ENCODE measurements at places on chromosomes 11 and 22. TPM values are rescaled to one million over a fixed set of nuclear protein-coding genes. Genes with fewer than 3 reads are reported as not detected.

DNA sequence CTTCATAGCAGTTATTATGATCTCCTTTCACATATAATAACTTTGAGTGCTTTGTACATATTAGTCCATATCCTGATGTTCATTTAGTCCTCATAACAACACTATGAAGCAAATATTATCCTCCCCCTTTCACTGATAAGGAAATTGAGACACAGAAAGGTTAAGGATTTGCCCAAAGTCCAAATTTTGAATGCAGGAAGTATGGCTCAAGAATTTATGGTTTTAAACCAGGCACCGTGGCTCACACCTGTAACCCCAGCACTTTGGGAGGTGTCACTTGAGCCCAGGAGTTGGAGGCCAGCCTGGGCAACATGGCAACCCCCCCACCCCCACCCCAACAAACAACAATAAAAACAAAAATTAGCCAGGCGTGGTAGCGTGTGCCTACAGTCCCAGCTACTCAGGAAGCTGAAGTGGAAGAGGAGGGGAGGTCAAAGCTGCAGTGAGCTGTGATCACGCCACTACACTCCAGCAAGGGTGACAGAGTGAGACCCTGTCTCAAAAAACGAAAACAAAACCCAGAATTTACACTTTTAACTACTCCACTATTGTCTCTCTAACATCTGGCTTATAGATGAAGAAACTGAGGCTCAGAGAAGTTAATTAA lies 8.6 kb downstream of the CCDC34 start:
- H3K36me3 ChIP-seq: no peaks in the 10 kb centered on the region
- no peaks in the 10 kb centered on the region for H3K27me3 ChIP-seq
- no peaks in the 10 kb centered on the region for H3K4me1 ChIP-seq

DNA sequence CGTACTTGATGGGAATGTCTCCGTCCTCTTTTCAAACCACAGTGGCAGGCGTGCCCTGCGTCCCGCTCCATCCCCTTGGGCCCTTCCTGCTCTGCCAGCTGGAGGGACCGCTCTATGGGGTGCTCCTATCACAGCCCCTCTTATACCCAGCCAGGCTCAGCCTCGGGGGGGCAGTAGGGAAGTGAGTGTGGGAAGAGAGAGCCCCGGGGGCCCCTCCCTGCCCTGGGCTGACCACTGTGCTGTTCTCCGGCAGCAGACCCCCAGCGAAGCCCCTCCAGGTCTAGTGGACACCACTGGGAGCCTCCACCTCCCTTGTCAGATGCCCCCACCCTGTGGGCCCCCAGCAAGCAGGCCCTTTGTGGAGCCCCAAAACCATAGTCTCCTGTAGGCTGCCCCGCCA lies 572.5 kb downstream of the BRD1 start:
- H3K4me3 ChIP-seq: no peak overlapping the region
- no peaks in the 10 kb centered on the region for H3K36me3 ChIP-seq
- no peaks in the 10 kb centered on the region for H3K27me3 ChIP-seq
- no peak overlapping the region for H3K27ac ChIP-seq
- no peak for DNase-seq

DNA sequence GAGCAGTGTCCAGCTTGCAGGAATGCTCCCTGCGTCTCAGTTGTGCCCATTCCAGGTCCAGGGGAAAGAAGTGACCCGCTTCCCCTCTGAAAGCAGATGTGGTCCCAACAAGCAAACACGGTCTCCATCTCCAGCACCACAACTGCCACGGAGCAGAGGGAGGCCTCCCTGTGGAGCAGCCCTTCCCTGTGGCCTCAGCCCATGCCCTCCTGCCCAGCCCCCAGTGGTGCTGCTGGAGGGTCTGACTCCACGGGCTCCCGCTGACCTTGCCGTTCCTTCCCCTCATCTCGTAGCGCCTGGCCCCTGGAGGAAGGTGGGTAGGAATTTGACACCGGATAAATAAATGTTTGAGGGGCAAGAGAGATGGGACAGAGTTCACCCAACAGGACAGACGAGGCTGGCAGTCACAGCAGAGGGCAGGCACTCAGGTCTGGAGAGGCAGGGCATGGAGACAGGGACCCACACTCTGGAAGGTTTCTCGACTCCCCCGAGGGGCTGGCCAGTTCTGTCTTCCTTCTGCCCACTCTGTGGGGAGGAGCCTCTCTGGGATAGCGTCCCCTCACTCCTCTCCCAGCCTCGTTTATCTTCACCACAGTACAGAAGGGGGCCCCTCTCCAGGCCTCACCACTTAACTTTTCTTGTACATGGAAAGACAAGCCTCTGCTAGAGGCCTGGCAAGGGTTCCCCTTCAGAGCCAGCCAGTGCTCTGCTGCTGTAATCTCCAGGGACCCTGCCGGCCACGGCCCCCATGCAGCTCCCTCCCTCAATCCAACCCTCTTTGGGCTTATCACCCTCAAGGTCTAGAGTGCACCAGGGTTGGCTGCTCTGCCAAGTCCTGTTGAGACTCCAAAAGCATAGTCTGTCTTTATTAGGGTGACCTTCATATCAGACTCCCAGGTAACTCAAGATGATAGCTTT lies 7.5 kb upstream of the ST3GAL4 start:
- H3K36me3 ChIP-seq: peaks cover 5% of the 10 kb centered on the region
- no peak for DNase-seq
- H3K27ac ChIP-seq: peak overlapping the region; percentile 28
- peaks cover 23% of the 10 kb centered on the region for H3K4me1 ChIP-seq

DNA sequence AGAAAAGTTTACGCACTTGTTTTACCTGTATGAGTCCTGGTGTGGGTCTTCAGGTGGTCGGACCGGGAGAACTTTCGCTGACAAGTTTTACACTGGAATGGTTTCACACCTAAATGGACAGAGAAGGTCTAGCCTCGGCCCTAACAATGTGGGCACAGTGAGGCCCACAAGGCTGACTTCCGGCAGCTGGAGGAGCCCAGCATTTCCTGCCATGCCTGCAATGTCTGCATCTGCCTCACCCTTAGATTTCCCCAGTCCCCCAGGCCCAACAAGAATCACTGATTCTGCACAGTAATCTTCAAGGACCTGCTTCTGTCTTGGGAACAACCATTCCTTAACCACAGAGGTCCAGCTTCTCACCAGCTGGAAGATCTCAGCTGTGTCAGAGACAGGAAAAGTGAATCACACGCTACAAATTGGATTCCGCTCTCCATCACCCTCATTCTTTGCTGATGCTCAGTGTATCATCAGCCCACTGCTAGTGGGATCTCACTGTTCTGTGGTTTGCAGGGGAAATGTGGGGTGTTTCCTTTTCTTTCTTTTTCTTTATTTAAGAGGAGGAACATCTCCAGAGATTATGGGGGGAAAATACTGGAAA lies 43.3 kb downstream of the WT1 start:
- no peaks in the 10 kb centered on the region for H3K27me3 ChIP-seq
- no peaks in the 10 kb centered on the region for H3K36me3 ChIP-seq
- no peak overlapping the region for H3K4me3 ChIP-seq
- no peaks in the 10 kb centered on the region for H3K4me1 ChIP-seq
- peak; percentile 86 for DNase-seq
- H3K27ac ChIP-seq: no peak overlapping the region

DNA sequence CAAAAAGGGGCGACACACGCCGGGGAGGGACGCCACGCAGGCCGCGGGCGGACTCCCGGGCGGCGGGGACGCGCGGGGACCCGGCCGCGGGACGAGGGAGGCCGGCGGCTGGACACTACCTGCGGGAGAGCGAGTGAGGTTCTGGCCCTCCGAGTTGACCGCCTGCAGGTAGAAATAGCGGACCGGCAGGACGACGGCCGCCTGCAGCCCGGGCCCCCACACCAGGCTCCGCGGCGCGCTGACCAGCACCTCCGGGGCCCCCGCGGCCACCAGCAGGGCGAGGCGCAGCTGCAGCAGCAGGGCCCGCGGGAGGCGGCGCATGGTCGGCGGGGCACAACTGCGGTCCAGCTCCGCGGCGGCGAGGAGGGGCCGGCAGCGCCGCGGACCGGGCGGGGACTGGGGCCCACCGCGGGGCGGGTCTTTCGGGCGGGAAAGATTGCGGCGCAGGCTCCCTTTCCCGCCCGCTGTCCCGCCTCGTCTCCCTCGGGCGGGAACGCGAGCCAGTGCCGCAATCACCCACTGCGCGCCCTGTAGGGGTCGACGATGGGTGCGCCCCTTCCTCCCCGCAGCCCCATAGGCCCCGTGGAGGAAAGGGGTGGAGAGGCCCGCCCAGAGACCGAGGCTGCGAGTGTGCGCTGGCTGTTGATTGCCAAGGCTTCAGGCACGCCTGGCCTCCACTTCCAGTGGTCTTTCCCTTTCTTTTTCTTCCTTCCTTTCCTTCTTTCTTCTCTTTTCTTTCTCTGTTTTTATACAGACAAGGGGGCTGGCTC lies at the start of gene POGLUT3:
POGLUT3 (minus strand) TSS at position 339 of the 770 bp plus-strand sequence; CDS start at position 321, 18 bp downstream.
- peak; percentile 70 for DNase-seq
- no peaks in the 10 kb centered on the region for H3K27me3 ChIP-seq
- H3K36me3 ChIP-seq: no peaks in the 10 kb centered on the region
- H3K4me3 ChIP-seq: peak within 1 kb of the TSS; percentile 44
- H3K4me1 ChIP-seq: peaks cover 3% of the 10 kb centered on the region

DNA sequence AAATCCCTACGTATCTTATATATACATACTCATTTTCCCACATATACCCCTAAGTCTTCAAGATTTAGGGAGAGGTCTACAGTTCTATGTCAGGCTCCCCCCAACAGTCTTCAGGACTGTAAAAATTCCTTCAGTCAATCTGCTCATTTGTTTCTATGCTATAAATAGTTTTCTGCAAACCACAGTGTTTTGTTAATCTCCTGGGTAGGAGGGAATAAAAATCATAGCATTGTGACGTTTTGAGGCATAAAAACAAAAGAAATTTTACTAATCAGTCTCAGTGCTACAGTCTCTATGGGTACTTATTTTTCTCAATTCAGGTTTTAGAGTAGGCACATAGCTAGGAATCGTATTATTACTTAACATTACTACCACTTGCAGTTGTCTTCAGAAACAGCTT lies 552.8 kb upstream of the LRRC4C start:
- H3K36me3 ChIP-seq: no peaks in the 10 kb centered on the region
- no peaks in the 10 kb centered on the region for H3K4me1 ChIP-seq
- DNase-seq: peak; percentile 51
- H3K4me3 ChIP-seq: no peak overlapping the region

GRCh38 chr11:36164506-36165250 lies 124.5 kb downstream of the COMMD9 start:
- peaks cover 5% of the 10 kb centered on the region for H3K4me1 ChIP-seq
- DNase-seq: peak; percentile 17
- no peak overlapping the region for H3K27ac ChIP-seq
- no peaks in the 10 kb centered on the region for H3K27me3 ChIP-seq
- no peaks in the 10 kb centered on the region for H3K36me3 ChIP-seq
- H3K4me3 ChIP-seq: no peak overlapping the region

DNA sequence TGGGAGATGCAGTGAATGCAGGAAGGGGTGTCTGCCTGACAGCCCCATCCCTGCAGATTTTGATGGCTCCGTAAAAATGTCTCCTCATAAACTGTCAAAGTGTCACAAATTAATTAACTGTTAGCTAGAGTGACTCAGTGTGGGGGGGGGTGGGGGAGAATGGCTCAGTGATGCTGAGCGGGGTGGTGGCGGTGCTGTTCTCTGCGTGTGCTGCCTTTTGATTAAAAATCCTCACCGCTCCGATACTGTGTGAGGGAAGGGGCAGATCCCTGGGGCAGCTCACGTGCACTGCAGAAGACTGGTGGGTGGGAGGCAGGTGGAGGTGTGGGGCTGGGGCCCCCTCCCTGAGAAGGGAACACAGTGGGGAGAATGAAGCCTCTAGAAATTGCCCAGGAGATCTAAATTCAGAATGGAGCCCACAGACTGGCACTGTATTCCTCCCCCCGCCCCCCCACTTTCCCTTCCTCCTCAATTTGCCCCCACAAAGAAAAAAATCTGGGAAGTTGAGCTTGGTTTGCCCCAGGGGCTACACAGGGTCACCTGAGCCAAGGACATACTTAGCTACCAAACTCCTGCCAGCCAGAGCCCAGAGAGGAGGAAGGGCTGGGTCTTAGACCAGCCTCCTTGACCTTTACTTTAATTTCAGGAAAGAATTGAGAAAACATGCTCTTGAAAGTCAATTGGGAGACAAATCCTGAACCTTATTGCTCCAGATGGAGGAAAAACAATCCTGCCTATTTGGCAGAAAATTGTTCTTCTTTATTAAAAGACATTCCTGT lies 39.8 kb downstream of the DRD2 start:
- H3K27ac ChIP-seq: no peak overlapping the region
- no peaks in the 10 kb centered on the region for H3K27me3 ChIP-seq
- H3K4me1 ChIP-seq: no peaks in the 10 kb centered on the region
- H3K4me3 ChIP-seq: no peak overlapping the region

DNA sequence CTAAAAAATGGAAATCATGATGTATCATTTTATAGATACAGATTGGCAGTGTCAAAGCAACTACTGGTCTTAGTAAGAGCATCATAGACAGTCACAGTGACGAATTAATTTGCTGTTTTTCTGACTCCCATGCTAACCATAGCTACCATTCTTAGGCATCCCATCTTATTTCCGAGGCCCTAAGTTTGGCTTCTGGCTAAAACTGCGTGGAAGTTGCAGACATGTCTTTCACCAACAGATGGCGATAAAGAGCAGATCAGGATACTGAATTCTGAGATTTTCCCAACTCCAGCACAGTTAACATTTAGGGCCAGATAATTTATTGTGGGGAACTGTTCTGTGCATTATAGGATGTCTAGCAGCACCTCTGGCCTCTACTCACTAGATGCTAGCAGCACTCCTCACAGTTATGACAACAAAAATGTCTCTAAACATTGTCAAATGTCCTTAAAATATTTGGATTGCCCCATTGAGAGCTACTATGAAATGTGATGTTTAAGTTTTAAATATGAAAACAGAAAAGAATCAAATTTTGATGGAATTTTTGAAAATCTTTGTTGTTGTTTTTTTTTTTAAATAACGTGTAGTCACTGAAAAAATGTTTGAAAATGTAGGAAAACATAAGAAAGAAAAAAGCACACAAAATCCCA lies 16.3 kb downstream of the OR2AG2 start:
- no peaks in the 10 kb centered on the region for H3K27me3 ChIP-seq
- no peaks in the 10 kb centered on the region for H3K36me3 ChIP-seq
- H3K27ac ChIP-seq: no peak overlapping the region

DNA sequence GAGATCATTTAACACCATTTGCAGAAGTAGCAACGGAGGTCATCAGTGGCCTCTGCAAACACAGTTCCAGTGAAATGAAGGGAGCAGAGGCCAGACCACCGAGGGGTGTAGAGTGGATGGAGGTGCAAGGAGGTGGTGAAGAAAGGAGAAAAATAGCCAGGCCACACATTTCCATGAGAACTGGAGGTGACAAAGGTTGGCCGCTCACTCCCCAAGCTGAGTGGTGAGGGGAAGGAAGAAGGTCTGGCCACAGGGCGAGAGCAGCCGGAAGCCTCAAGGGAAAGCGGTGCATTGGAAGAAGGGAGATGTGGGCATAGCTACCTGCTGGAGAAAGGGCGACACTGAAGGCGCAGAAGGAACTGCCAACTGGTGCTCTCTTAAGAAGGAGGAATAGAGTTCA lies 20.1 kb upstream of the TMPRSS4 start:
- no peaks in the 10 kb centered on the region for H3K4me1 ChIP-seq
- H3K27ac ChIP-seq: no peak overlapping the region
- DNase-seq: no peak
- no peaks in the 10 kb centered on the region for H3K27me3 ChIP-seq
- no peaks in the 10 kb centered on the region for H3K36me3 ChIP-seq

GRCh38 chr22:26139310-26139709 lies 30.0 kb upstream of the SEZ6L start:
- H3K36me3 ChIP-seq: no peaks in the 10 kb centered on the region
- H3K4me3 ChIP-seq: no peak overlapping the region
- H3K27me3 ChIP-seq: no peaks in the 10 kb centered on the region
- DNase-seq: no peak
- no peaks in the 10 kb centered on the region for H3K4me1 ChIP-seq

GRCh38 chr11:117072517-117073461 lies 25.4 kb downstream of the SIK3 start:
- H3K36me3 ChIP-seq: no peaks in the 10 kb centered on the region
- no peaks in the 10 kb centered on the region for H3K27me3 ChIP-seq
- H3K4me1 ChIP-seq: peaks cover 19% of the 10 kb centered on the region

CALCB gene
- total RNA-seq: 0.17 TPM

ABCC8 gene
- not detected for total RNA-seq

LIPT2 gene
- total RNA-seq: 1.8 TPM

FAM118A gene
- total RNA-seq: 16.5 TPM

Measured in fibroblast of lung (primary cell).